ENCODE measurements at places on chromosomes 12 and 14. TPM values are rescaled to one million over a fixed set of nuclear protein-coding genes. Genes with fewer than 3 reads are reported as not detected.

The RNASE13 gene
- total RNA-seq: not detected

The OTX2 gene
- total RNA-seq: 3.3 TPM

- no peaks in the 10 kb centered on the region for H3K36me3 ChIP-seq
- H3K27ac ChIP-seq: peak overlapping the region; percentile 14
- peaks cover 4% of the 10 kb centered on the region for H3K4me1 ChIP-seq
- no peaks in the 10 kb centered on the region for H3K27me3 ChIP-seq
These were observed 1327.5 kb upstream of the FLRT2 start for GRCh38 chr14:84202486-84202885.

DNA sequence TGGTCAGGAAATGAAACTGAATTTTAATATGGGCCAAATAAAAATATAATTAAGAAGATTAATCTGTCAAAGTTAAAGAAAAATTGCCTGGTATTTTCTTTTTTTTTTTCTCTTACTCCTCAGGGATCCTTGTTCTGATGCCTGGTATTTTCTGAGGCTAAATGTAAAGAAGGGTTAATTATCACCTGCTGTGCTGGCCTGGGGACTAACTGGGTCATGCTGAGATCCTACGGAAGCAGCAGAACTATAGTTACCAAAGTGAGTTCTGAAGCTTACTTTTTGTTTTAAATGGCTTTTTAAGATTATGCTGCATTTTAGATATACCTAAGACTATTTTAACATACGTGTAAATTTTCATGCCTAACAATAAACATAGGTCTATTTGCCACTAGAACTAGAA, 23.3 kb downstream of the ZC2HC1C start:
- no peaks in the 10 kb centered on the region for H3K4me1 ChIP-seq
- no peaks in the 10 kb centered on the region for H3K27me3 ChIP-seq
- H3K36me3 ChIP-seq: peaks cover 53% of the 10 kb centered on the region
- DNase-seq: no peak

The ADAM21 gene
- total RNA-seq: 0.07 TPM

DNA sequence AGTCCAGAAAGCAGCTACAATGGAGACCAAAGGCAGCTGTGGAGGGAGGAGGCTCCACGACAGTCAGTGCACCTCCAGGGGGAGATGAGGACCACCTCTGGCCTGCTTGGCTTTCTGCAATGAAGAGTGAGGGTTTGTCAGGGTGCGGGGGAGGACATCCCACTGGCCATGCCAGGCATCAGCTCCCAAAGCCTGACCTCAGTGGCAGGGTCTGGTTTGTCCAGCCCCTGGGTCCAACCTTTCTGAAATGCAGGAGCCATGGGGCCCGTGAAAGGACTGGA, 35.2 kb downstream of the SLC6A12 start:
- peaks cover 40% of the 10 kb centered on the region for H3K4me1 ChIP-seq
- DNase-seq: no peak
- H3K27me3 ChIP-seq: no peaks in the 10 kb centered on the region
- no peaks in the 10 kb centered on the region for H3K36me3 ChIP-seq

DNA sequence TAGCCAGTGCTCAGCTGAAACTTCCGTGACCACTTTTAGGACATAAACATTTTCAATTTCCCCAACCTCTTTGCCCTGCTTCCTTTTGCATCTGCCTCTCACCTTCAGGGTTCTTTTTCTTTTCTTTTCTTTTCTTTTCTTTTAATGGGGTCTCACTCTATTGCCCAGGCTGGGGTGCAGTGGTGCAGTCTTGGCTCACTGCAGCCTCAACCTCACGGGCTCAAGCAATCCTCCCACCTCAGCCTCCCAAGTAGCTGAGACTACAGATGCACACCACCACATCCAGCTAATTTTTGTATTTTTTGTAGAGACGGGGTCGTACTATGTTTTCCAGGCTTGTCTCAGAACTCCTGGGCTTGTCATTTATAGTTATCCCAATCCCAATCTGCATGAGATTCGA, 4.7 kb upstream of the LRP10 start:
- no peak overlapping the region for H3K27ac ChIP-seq
- H3K4me3 ChIP-seq: no peak overlapping the region
- H3K27me3 ChIP-seq: no peaks in the 10 kb centered on the region
- H3K36me3 ChIP-seq: no peaks in the 10 kb centered on the region
